ENCODE measurements at places on chromosomes 7 and 10.

- no peak for DNase-seq
These were observed 146.2 kb upstream of the LYZL1 start for GRCh38 chr10:29142516-29143314.

GRCh38 chr10:6953271-6953801 lies 373.3 kb upstream of the PRKCQ start:
- DNase-seq: no peak

GRCh38 chr10:52071814-52072213 lies 242.3 kb upstream of the DKK1 start:
- no peak for DNase-seq

DNA sequence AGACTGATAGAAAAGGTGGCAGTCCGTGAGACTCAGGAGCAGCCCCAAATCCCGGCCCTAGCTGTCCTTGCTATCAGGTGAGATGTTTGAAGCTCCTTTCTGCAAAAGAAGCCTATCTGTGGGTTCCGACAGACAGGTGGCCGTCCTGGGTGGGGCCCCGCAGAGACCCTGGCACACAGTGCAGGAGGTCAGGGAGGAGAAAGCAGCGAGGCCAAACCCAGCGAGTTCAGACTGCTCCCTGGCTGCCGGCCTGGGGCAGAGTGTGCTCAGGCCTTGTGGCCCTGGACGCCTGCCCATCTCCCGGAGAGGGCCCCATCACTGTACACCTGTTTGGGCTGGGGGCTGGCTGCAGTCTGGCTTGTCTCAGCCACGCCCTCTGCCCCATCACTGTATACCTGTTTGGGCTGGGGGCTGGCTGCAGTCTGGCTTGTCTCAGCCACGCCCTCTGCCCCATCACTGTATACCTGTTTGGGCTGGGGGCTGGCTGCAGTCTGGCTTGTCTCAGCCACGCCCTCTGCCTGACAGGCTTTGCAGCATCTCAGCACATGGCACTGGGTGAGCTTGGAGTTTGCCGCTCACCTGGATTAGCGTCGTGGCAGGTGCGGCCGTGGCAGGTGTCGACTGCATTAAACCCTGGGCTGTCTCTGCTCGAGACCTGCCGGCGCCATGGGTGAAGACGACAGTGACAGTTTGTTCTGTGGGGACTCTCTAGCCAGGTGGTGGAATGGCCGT lies 11.8 kb upstream of the PRKAR1B start:
- DNase-seq: no peak

- no peak for DNase-seq
These were observed 136.7 kb downstream of the KIF20B start for GRCh38 chr10:89838044-89838615.

DNA sequence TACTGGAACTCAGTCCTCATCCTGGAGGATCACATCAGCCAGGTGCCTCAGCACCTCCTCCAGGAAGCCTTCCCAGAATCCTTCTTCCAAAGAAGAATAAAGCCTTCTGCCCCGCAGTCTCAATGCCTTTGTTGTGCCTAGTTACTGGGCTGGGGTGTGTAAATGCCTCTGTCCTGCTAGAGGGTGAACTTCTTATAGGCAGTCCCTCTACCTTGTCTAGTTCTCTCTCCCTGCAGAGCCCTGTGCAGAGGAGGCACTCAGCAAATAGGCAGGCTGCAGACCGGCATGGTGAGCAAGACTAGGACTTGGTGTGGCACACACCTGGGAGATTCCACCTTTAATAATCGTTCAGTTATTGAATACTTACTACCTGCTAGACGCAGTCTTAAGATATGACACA lies 104.7 kb upstream of the PCBD1 start:
- DNase-seq: no peak

GRCh38 chr10:60139798-60140566 lies 233.6 kb upstream of the CCDC6 start:
- no peak for DNase-seq

DNA sequence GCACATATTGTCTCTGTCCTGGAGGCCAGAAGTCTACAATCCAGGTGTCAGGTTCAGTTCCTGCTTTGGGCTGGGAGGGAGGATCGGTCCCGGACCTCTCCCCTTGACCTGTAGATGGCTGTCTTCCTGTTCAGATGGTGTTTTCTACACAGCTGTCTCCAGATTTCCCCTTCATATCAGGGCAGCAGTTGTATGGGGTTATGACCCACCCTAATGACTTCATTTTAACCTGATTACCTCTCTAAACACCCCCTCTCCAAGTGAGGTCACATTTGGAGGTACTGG lies 38.7 kb downstream of the ZNF467 start:
- DNase-seq: no peak

DNA sequence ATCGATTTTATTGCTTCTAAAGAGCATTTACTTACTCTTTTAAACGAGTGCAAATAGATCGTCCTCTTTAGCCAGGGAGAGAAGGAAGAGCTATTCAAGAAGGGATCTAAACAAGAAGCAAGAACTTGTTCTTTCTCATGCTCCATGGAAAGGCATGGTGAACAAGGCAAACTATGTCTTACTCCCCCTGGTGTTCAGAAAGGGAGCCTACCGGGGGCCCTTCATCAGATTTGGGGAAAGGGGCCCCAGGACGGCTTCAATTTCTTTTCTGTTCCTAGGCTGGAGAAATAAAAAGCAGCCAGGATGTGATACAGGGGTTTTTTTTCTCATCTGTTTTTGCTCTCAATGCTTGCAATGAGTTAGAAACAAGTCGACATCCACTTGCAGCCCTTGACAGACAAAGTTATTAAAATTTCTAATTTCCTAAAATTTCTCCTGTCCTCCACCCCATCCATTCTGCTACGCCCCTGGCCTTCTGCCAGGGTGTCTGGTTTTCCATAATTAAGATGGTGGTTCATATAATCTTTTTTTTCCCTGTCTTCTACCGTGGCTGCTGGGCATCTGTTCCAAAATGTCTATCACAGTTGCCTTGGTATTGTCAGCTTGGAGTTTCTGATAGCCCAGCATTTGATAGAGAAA lies 214.4 kb downstream of the CREB5 start:
- DNase-seq: no peak

- no peak for DNase-seq
These were observed 40.5 kb upstream of the SAMD8 start for GRCh38 chr10:75070961-75071428.

GRCh38 chr10:122656741-122657140 lies 42.9 kb downstream of the C10orf120 start:
- no peak for DNase-seq

DNA sequence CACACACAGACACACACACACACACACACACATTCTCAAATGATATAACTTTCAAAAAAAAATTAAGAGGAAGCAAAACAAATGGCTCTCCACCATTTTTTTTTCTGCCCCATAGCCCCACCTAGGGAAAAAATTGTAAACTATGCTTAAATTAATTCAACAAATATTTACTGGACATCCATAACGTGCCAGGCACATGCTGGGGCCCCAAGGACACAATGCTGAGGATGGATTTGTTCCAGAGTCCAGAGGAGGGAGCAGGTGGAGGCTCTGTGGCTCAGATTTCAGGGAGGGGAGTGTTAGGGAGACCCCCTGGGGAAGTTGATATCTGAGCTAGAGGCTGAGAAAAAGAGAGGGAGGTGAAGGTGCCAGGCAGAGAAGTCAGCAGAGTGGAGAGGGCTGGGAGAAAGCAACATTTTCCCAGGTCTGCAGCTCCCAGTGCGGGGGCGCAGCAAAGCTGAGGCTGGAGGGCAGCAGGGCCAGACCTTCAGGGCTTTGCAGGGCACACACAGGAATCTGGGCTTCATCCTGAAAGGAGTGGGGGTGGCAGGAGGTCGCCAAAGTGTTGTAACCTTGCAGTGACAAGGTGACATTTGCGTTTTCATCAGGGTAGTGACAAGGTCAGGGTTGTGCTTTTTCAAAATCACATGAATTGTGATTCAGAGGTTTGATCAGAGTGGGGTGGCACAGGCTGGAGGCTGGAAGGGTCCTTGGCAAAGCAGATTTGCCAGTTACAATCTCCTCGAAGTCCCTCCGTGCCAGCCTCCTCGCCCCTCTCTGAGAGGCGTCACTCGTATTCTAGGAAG lies 261.6 kb downstream of the WDR11 start:
- no peak for DNase-seq

GRCh38 chr7:132859199-132859598 lies 222.7 kb downstream of the CHCHD3 start:
- no peak for DNase-seq

DNA sequence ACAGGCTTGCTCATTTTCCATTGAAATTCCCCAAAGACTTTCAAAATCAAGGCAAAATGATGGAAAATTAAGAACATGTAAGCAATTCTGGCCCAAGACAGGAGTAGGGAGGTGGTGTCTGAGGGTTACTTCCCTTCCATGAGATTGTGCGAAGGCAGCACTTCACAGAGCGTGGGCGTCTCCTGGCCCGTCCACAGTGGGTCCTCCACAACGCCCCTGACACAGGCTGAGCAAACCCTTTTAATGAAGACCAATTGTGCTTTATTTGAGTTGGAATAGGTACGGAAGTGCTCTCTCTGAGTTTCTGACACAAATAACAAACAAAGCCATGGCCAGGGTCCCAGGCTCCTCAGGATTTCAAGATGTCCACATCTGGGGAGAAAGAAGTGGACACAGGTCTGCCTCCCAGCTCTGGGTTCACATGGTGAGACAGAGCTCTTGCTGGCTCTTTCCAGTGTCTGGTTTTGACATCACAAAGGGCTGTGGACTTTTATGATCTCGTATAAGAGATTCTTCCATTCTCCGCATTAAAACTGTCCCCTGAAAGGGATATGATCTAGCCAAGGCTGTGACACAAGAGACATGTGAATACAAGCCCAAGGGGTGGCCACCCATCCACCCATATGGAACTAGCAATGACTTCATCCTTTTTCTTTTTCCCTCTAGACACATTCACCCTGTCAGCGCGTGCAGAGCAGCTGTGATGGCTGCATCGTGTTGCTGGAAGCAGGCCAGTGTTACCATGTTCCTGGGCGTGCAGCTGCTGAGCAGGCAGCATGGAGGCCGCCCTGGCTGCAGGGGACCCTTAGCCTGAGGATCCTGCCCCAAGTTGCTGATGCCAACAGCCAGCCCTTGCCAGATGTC lies 145.6 kb downstream of the ADAM12 start:
- DNase-seq: no peak

DNA sequence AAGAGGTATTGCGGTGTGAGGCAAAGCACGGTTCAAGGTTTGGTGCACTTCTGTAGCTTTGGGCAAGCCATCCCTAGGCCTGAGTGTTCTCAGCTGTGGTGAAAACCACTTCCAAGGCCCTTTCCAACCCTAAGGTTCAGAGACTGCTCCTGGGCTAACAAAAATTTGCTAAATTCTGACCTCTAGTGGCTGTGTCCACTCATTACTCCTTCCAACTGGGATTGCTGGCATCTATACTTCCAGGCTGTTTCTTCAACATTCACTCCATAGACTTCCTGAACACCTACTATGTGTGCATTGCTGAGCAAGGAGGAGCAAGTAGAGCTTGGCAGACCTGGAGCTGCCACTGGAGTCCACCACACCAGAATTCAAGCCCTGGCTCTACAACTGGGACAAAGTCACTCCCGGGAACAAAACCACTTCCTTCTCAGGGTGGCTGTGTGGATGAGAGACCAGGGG lies 29.3 kb upstream of the SH3PXD2A start:
- no peak for DNase-seq

DNA sequence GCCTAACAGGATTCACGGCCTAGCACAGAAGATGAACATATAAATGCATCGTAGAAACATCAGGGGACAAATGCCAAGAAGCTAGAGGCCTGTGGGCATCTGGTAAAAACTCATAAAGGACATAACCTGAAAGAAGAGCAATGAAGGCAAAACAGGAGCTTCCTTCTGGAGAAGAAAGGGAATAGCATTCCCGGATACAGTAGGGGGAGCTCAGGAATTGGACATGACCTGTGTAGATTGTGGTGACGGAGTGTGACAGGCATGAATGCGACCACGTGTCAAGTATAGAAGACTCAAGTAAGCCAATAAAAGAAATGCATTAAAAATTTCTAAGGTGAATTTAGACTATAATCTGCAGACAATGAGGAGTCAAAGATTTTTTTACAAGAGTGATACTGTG lies 270.1 kb downstream of the AGMO start:
- DNase-seq: no peak

GRCh38 chr7:142802301-142802700 lies 31.5 kb downstream of the PRSS2 start:
- no peak for DNase-seq

DNA sequence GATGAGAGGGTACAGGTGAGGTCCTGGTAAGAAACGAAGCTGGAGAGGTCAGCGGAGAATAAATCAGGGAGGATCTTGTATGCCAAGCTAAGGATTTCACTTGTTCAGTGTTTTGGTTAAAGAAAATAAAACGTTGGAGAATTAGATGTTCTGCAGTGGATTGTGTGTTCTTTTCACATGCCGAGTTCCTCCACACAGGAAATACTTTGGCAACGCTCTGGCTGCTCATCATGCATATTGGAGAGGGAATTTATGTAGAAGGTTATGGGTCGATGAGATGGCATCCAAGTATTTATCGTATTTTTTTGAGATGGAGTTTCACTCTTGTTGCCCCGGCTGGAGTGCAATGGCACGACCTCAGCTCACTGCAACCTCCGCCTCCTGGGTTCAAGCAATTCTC lies 11.0 kb downstream of the RPS24 start:
- DNase-seq: no peak

DNA sequence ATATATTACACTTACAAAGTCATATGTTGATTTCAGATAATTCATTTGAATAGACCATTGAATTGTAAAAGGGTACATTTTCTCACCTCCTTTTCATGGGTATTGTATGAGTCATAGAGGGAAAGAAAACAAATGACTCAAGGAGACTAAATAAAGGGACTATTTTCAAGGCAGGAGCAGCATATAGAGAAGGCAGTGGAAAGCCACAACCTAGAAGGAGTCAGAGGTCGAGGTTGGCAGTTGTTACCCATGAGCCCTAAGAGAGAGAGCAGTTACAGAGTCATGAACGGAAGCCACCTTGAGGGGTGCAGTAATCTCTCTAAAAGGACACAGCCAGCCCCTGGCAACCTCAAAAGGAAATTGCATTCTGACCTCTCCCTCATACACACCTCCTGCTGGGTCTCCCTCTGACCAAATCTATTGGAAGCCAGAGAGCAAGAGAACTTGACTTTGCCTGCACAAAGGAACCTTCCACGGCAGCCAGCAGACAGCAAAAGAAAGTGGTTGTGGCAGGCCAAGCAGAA lies 137.9 kb downstream of the GRM8 start:
- no peak for DNase-seq

GRCh38 chr7:36710186-36710791 lies 14.0 kb downstream of the AOAH start:
- DNase-seq: no peak

DNA sequence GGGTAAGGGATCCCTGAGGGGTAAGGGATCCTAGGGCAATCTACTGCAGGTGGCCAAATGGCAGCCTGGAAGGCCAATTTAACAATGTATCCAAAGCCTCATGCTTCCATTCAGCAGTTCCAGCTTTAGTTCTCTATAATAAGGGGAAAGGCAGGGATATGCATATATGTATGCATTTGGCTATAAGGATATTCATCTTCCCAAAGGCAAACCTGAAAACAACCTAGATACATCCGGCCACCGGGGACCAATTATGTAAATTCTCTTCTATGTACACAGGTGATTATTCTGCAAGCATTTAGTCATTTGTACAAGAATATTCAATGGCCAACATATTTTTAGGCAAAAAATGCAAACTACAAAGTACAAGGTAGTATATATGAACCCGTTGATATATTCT lies 26.7 kb downstream of the PSAP start:
- no peak for DNase-seq

Data from kidney epithelial cell (primary cell).